Central memory CD4-positive, alpha-beta T cell (primary cell): ENCODE measurements at places on chromosomes 4 and X.

GRCh38 chr4:1563768-1564485 lies 120.2 kb downstream of the FAM53A start:
- no peak for DNase-seq

GRCh38 chrX:19133231-19133630 lies 11.0 kb upstream of the ADGRG2 start:
- DNase-seq, result no peak

DNA sequence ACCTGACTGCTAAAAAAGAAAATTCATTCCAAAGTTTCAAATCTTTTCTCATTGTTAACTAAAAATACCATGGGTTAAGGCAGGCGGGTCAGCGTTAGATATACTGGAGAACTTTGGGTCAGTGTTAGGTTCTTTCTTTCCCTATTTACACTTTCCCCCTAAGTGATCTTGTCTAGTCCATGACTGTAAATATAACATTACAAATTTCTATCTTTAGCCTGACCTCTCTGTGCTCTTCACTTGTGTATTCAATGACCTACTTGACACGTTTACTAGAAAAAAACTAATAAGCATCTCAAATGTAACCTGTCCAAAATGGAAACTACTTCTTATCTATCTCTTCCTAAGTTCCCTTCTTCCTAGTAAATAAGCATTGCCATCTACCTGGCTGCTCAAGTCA lies 95.3 kb downstream of the JADE1 start:
- DNase-seq, result no peak

DNA sequence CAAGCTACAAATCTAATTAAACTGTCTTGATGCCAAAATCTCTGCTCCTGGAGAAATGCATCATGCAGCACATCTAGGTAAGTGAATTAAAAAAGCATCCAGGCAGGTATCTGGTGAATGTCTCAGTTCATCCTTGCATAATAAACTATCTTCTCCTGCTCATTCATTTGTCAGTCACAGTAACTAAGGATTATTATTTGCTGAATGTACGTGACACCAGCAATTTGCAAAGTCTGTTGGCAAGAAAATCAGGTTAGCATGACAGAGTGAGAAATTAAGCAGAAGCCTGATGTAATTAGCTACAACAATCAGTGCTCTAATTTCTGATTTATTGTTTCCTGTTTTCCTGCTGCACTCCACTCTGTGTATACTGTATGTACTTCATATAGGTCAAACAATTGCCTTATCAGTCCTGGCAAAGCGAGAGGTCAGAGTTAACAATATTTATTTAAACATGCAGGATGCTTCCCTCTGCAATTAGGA lies 213.6 kb downstream of the FBXO8 start:
- DNase-seq, result no peak

GRCh38 chr4:3790006-3790561 lies 23.9 kb downstream of the ADRA2C start:
- no peak for DNase-seq

DNA sequence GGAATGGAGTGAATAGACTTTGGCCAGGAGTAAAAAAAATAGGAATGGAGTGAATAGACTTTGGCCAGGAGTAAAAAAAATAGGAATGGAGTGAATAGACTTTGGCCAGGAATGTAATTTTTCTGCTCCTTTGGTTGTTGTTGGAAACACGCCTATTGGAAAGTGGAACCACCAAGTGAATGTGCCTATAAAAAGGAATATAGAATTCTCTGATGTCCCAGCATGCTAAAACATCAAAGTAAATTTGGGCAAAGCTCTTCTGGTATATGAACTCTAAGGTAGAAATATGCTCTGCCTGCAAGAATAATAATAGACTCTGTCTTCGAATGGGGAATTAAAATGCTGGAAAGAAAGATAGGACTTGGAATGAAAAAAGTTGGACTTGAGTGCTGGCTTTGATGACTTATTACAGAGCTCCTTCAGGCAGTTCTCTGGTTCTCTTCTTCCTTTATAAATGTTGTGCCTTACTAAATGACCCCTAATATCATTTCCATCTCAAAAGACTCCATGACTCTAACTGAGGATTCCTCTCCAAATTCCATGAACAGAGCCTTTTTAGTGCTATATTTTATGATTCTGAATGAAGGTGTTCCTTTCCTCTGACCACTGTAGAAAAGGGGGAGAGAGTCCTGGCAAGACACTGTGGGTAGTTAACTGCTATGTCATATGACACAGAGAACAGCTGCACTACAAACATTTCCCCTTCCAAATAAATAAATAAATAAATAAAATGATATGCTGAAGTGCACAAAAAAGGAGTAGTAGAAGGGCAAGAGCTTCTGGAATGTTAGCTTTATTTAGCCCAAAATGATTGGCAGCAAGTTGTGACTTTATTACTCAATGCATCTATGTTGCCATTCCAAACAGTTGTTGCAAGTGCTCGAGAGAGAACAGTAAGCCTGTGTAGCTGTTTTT lies 13.5 kb upstream of the GBA3 start:
- DNase-seq, result no peak

GRCh38 chr4:55949482-55949802 lies 697 bp downstream of the CEP135 start:
- DNase-seq, result no peak

DNA sequence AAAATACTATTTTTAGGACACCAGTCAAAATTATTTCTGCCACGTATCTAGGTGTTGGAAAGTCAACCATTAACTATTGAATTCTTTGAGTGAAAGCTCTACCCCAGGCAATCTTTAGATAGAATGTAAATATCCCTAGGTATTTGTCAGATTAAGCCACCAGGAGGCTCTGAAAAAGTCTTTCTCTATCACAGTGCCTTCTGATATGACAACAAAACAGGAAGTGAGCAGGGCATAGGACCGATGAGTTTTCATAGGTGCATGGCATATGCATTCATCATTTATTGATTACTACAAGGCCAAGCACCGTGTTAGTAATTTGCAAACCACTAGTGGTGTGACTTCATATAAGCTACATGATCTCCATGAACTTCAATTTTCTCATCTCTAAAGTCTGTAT lies 333.6 kb upstream of the F9 start:
- no peak for DNase-seq
